ENCODE measurements at places on chromosomes 12 and 14.
A peak's percentile ranks its signal among the peaks of the same experiment; 100 is the strongest.

GRCh38 chr12:106364261-106364660 lies 6.7 kb downstream of the POLR3B start:
- H3K27ac ChIP-seq = no peak overlapping the region
- no peak overlapping the region for H3K4me3 ChIP-seq
- H3K27me3 ChIP-seq = no peaks in the 10 kb centered on the region
- H3K36me3 ChIP-seq = no peaks in the 10 kb centered on the region

DNA sequence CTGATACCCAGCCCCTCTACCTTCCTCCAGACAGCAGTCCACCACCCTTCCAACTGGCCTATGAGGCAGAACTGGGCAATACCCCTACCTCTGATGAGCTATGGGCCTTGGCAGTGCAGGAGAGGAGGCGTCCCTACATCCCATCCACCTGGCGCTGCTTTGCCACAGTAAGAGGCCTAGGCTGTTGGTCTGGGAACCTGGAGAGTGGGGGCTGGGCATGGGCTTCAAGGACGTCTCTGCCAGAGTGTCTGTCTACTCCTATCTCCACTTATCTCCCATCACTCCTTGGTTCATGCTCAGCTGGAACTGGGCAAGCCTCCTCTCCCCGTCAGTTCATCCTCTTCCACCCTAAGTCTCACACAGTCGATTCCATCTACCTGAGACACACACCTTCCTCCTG lies 6.5 kb downstream of the AMHR2 start:
- no peaks in the 10 kb centered on the region for H3K27me3 ChIP-seq
- H3K36me3 ChIP-seq = no peaks in the 10 kb centered on the region

GRCh38 chr12:100179252-100179651 lies 21.4 kb upstream of the ACTR6 start:
- H3K27me3 ChIP-seq = no peaks in the 10 kb centered on the region
- H3K4me3 ChIP-seq = no peak overlapping the region
- no peak overlapping the region for H3K27ac ChIP-seq
- no peaks in the 10 kb centered on the region for H3K4me1 ChIP-seq
- no peak for DNase-seq

- no peak for DNase-seq
- H3K27ac ChIP-seq = peak overlapping the region; percentile 37
- H3K4me3 ChIP-seq = no peak overlapping the region
- H3K27me3 ChIP-seq = no peaks in the 10 kb centered on the region
Measured at GRCh38 chr14:63523735-63524426, 19.3 kb downstream of the PPP2R5E start.

- H3K36me3 ChIP-seq = peaks cover 14% of the 10 kb centered on the region
- no peak overlapping the region for H3K4me3 ChIP-seq
- H3K4me1 ChIP-seq = peaks cover 21% of the 10 kb centered on the region
- H3K27ac ChIP-seq = no peak overlapping the region
Measured at GRCh38 chr14:103534576-103535061, 5.6 kb downstream of the TRMT61A start.

- H3K27me3 ChIP-seq = no peaks in the 10 kb centered on the region
- no peak overlapping the region for H3K4me3 ChIP-seq
- no peaks in the 10 kb centered on the region for H3K36me3 ChIP-seq
- no peaks in the 10 kb centered on the region for H3K4me1 ChIP-seq
Measured at GRCh38 chr12:88572781-88573549, 7.3 kb downstream of the KITLG start.

DNA sequence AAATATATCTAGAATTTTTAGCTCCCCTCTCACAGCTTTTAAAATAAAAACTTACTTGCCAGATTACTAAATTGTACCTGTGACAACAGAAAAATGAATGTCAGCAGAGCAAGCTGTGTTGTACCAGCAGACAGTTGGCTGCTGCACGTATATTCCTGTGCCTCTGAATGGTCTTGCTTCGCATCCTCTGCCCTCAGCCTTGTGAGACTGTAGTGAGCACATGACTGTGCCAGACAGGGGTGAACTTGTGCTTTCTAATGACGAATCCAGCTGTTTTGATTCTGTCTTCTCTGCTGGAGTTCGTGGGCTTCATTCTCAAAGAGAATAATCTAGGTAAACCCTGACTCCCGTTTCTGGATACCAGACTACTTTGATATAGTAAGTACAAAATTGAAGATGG lies 58.3 kb upstream of the FRMD6 start:
- no peak for DNase-seq
- no peak overlapping the region for H3K27ac ChIP-seq
- H3K4me1 ChIP-seq = peaks cover 6% of the 10 kb centered on the region
- H3K27me3 ChIP-seq = no peaks in the 10 kb centered on the region

GRCh38 chr12:101875162-101875561 lies 2.2 kb upstream of the DRAM1 start:
- H3K27me3 ChIP-seq = no peaks in the 10 kb centered on the region
- no peak for DNase-seq
- H3K4me3 ChIP-seq = no peak overlapping the region

DNA sequence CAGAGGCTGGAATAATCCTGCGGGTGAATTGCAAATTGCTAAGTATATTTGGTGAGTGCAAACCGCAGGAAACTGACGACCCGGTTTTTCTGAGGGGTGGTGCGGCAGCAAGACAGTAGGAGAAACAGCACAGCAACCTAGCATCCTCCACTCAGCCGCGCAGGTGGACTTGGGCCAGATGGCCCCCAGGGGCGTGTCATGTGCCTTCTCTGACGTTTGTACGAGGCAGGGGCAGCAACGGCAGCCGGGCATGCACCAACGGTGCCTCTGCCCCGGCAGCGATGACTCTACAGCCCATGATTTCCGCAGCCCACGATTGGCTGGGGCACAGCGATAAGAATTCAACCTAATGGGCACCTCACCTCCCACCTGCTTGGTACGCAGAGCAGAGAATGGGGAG lies 11.1 kb upstream of the CLEC2A start:
- peaks cover 7% of the 10 kb centered on the region for H3K4me1 ChIP-seq
- no peak overlapping the region for H3K27ac ChIP-seq
- no peak for DNase-seq
- H3K4me3 ChIP-seq = no peak overlapping the region
- peaks cover 6% of the 10 kb centered on the region for H3K27me3 ChIP-seq

DNA sequence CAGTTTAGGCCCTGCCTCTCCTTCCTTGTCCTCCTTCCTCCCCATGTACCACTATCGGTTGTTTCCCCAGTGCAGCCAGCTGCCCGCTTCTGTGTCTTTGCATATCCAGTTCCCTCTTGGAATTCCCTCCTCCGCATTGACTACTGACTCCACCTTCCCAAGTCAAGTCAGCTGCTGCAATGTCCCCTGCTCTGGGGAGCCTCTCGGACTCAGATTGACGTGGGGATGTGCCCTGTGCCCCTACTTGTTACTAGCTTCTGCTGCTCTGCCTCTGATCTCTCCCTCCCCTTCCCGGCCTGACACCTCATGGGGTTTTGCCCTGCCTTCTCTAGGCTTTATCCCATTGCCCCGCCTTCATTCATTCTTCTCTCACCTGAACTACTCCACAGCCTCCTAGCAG lies 2.1 kb upstream of the CD9 start:
- H3K4me3 ChIP-seq = no peak overlapping the region
- no peaks in the 10 kb centered on the region for H3K36me3 ChIP-seq
- DNase-seq = no peak
- H3K4me1 ChIP-seq = peaks cover 27% of the 10 kb centered on the region
- no peak overlapping the region for H3K27ac ChIP-seq

DNA sequence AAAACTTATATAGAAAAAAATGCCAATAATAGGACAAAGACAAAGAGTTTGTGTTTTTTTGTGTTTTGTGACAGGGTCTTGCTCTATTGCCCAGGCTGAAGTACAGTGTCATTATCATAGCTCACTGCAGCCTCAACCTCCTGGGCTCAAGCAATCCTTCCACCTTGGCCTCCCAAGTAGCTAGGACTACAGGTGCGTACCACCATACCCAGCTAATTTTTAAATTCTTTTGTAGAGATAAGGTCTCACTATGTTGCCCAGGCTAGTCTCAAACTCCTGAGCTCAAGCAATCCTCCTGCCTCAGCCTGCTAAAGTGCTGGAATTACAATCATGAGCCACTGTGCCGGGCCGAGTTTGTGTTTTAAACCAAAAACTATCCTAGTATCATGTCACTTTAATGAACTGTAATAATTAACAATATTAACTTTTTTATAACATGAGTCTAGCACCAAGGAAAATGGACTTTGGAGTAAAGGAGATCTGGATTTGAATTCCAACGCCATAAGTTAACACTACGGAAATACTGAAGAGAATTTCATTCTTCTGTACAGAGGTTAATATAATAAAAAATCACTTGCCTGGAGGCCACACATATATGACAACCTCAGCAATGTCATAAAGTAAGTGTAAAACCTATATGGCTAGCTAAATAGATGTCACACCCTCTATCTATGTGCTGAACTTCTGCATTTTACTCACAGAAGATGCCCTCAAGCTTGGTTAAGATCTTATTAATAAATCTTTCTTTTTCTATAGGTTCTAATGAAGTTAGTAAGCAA lies 53.2 kb downstream of the EPS8 start:
- no peak for DNase-seq
- H3K4me3 ChIP-seq = no peak overlapping the region
- H3K27me3 ChIP-seq = no peaks in the 10 kb centered on the region

DNA sequence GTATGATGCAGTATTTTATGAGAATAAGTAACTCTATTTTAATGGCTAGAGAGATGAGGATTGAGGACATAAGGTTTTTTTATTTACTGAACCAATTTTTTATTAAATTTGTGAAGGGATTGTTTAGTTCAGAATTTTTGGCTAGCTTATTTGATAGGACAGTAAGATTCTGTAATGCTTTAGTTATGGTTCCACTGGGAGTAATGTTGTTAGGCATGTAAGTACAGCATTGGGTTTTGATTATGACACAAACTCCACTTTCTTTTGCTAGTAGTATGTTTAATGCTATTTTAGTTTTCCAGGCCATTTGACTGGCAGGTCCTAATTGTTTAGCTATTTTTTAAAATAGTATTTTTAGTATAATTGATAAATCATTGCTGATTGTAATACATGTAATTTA lies 33.8 kb upstream of the LRRC10 start:
- no peak overlapping the region for H3K4me3 ChIP-seq
- DNase-seq = no peak
- no peaks in the 10 kb centered on the region for H3K36me3 ChIP-seq
- H3K4me1 ChIP-seq = no peaks in the 10 kb centered on the region
- H3K27me3 ChIP-seq = peaks cover 3% of the 10 kb centered on the region

DNA sequence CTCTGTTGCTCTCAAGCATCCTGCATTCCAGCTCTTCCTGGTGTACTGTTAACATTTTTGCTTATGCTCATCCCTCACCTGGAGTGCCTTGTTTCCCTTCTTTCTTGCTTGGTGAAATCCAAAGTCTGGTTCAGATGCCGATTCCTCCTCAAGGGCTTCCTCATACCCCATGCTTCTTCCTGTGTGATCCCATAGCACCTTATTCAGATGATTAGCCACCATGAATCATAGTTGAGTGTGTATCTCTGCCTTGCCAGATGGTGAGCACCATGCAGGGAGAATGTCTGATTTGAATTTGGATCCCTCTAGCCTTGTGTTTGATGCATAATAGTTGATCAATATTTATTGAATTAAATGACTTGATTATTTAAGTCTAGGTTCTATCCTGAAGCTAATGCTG lies 39.4 kb upstream of the ANO4 start:
- DNase-seq = no peak
- no peak overlapping the region for H3K4me3 ChIP-seq
- H3K36me3 ChIP-seq = no peaks in the 10 kb centered on the region
- H3K27ac ChIP-seq = no peak overlapping the region

- H3K27ac ChIP-seq = peak overlapping the region; percentile 100
- no peak for DNase-seq
- no peaks in the 10 kb centered on the region for H3K27me3 ChIP-seq
- H3K36me3 ChIP-seq = no peaks in the 10 kb centered on the region
- H3K4me1 ChIP-seq = peaks cover 22% of the 10 kb centered on the region
Measured at GRCh38 chr14:90381999-90382451, 14.8 kb upstream of the CALM1 start.

- H3K27ac ChIP-seq = no peak overlapping the region
- H3K4me3 ChIP-seq = no peak overlapping the region
- no peaks in the 10 kb centered on the region for H3K36me3 ChIP-seq
- no peaks in the 10 kb centered on the region for H3K27me3 ChIP-seq
- H3K4me1 ChIP-seq = no peaks in the 10 kb centered on the region
- DNase-seq = no peak
Measured at GRCh38 chr12:75764091-75764841, 252.9 kb upstream of the KRR1 start.

DNA sequence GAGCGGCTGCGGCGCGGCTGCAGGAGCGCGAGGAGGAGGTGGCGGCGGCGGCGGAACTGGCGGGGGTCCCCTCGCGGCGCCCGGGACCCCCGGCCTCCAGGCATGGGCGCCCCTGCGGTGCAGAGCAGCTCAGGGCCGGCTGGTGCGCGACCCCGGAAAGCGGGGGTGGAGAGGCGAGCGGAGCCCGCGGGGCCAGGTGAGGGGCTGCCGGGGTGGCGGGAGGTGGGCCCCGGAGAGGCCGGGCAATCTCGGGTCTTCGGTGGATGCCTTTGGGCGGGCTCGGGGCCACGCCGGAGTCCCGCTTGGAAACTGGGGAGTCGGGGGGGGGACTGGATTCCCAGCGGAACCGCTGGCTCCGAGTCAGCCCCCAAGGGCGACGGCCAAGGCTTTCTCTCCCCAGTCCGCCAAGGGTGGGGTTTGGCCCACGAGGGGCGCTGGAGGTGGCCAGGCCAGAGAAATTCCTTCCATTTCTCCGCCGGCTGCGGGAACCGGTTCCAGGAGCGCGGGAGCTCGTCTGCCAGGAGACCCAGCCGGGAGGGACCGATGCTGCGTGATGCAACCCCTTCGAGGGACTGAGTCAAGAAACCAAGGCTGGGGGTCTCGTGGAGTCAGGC lies 13.9 kb upstream of the NR4A1 start:
- H3K27me3 ChIP-seq = no peaks in the 10 kb centered on the region
- no peak overlapping the region for H3K4me3 ChIP-seq
- no peak for DNase-seq
- no peak overlapping the region for H3K27ac ChIP-seq
- peaks cover 9% of the 10 kb centered on the region for H3K4me1 ChIP-seq

GRCh38 chr12:46207644-46208043 lies 61.2 kb downstream of the SLC38A1 start:
- no peaks in the 10 kb centered on the region for H3K27me3 ChIP-seq
- no peak overlapping the region for H3K4me3 ChIP-seq
- no peaks in the 10 kb centered on the region for H3K36me3 ChIP-seq
- no peak for DNase-seq

GRCh38 chr12:50520416-50521207 lies 15.8 kb downstream of the DIP2B start:
- no peak overlapping the region for H3K4me3 ChIP-seq
- no peaks in the 10 kb centered on the region for H3K27me3 ChIP-seq
- DNase-seq = no peak
- H3K27ac ChIP-seq = peak overlapping the region; percentile 65
- H3K36me3 ChIP-seq = peaks cover 2% of the 10 kb centered on the region

DNA sequence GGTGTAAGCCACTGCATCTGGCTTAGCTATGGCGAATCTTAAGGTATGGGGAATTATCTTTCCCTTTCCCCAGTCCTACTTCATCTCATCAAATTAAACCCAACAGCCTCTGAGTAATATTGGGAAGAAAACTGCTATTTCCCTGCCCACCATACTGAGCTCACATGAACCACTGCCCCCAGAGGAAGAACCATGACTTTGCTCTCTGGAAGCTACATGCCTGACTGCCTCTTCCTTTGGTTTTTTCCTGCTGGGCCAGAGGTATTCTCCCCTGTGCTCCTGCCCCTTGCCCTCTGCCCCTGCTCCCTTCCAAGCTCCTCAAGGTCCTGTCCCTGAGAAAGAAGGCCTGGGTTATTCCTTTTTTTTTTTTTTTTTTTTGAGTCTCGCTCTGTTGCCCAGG lies 15.2 kb downstream of the RILPL2 start:
- no peaks in the 10 kb centered on the region for H3K4me1 ChIP-seq
